ENCODE measurements at places on chromosomes 16 and 17.

DNA sequence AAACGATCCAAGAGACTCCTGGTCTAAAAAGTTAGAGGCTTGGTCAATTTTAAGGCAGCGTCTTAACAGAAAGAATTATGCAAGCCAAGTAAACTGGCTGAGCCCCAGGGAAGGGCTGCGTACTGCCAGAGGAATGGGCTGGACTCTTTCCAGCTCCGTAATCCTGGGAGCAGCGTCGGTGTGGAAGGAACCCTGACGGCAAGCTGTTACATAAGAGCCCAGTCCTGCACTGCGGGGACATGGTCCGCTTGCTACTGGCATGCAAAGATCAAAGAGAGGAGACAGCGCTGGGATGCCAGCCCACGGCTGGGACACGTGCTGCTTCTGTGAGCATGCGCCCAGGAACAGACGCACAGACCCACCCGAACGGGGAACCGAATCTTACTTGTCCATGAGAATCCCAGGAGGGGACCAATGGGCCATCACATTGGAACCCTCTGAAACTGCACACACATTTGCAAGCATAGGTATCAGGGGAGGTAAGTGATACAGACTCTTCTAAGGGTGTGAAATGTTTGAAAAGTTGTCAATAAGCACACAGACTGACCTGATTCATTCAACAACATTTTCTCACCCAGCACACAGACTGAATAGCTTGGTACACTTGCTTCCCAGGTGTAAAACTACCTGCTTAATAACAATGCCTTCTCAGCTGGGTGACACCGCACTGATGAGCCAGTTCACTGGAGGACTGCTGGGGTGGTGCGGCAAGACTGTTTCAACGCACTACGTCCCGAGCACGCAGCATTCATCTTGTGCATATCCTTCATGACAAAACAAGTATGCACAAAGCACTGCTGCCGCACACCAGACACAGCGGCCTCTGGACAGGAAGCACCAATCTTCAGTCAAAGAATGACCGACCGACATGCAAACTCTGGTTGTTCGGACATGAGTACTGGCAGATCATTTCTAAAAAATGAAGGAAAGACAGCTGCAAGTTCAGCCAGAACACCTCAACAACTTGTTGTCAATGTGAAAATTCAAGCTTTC is 94.9 kb downstream of the ANKRD11 start:
- no peaks in the 10 kb centered on the region for H3K27me3 ChIP-seq
- peaks cover 14% of the 10 kb centered on the region for H3K4me1 ChIP-seq
- peaks cover 54% of the 10 kb centered on the region for H3K36me3 ChIP-seq
- H3K27ac ChIP-seq: no peak overlapping the region
- no peak for DNase-seq

DNA sequence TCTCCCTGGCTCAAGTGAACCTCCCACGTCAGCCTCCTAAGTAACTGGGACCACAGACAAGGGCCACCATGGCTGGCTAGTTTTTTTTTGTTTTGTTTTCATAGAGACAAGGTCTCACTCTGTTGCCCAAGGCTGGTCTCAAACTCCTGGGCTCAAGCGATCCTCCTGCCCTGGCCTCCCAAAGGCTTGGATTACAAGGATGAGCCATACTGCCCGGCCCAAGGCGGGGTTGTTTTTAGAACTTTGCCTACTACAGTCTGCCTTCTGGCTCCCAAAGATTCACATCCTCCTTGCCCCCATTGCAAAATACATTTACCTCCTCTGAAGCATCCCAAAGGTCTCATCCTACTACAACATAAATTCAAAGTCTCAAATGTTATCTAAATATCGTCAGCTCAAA is 49.5 kb upstream of the PHOSPHO1 start:
- peaks cover 42% of the 10 kb centered on the region for H3K27me3 ChIP-seq
- DNase-seq: no peak
- no peaks in the 10 kb centered on the region for H3K4me1 ChIP-seq
- H3K27ac ChIP-seq: no peak overlapping the region
- H3K4me3 ChIP-seq: no peak overlapping the region

DNA sequence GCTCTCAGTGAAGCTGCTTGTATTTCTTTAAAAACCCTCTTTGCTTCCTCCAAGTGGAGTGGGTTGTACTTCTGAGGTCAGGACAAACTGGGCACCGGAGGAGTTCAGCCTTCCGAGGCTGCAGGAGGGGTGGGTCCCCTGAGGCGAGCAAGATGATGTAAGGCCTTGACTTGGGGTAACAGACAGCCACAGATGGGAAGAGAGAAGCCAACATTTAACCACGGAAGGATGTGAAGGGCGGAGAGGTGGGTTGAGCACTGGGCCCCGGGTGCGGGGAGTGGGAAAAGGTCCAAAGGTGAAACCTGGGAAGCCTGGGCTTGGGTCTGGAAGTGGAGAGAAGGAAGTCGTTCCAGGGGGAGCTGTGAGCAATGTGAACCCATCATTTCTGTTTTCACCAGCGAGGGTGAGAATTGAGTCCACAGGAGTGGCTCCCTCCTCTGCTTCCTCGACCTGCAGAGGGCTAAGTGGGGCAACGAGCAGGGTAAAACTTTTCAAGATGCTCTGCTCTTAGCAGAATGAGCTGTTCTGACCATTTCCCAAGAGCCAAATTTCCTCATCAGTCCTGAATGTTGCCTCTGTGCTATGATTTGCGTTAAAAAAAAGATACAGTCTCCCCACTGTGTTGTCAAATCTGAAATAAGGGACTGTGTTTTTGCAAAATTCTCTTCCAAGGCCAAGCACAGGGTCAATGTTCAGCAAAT is 137.7 kb upstream of the CRHR1 start:
- H3K27me3 ChIP-seq: peaks cover 57% of the 10 kb centered on the region
- no peak overlapping the region for H3K4me3 ChIP-seq
- DNase-seq: no peak
- H3K4me1 ChIP-seq: no peaks in the 10 kb centered on the region
- H3K27ac ChIP-seq: no peak overlapping the region
- H3K36me3 ChIP-seq: no peaks in the 10 kb centered on the region

DNA sequence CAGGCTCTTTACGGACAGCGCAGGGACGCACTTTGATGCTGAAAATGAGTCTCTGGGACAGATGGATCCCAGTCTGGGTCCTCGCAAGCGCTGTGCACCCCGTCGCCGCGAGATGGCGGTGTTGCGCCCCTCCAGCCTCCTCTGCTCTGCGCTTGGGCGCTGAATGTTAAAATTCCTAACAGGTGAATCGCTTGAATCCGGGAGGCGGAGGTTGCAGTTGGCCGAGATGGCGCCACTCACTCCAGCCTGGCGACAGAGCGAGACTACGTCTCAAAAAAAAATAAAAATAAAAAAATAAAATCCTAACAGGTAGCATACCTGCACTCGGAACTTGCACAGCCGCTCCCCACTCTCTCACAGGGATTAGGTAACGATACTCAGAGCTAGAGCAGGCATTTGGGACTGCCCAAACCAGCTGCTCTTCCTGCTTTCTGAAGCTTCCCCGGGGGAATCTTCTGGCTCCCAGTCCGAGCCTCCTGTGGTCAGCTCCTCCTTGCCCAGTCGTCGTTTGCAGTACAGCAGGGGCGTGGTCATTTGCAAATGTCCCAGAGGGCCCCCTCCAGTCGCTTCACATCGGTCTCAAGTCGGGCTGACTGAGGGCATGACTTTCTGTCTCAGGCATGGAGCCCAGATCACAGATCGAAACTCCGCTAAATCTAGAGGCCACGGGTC is 26.2 kb upstream of the OSGIN1 start:
- no peak overlapping the region for H3K4me3 ChIP-seq
- DNase-seq: peak; percentile 86
- peaks cover 31% of the 10 kb centered on the region for H3K4me1 ChIP-seq
- no peaks in the 10 kb centered on the region for H3K36me3 ChIP-seq

- no peaks in the 10 kb centered on the region for H3K27me3 ChIP-seq
- H3K36me3 ChIP-seq: peaks cover 59% of the 10 kb centered on the region
- no peaks in the 10 kb centered on the region for H3K4me1 ChIP-seq
- no peak overlapping the region for H3K4me3 ChIP-seq
- no peak overlapping the region for H3K27ac ChIP-seq
- DNase-seq: no peak
These were observed 18.2 kb upstream of the QRICH2 start for GRCh38 chr17:76326306-76326705.

DNA sequence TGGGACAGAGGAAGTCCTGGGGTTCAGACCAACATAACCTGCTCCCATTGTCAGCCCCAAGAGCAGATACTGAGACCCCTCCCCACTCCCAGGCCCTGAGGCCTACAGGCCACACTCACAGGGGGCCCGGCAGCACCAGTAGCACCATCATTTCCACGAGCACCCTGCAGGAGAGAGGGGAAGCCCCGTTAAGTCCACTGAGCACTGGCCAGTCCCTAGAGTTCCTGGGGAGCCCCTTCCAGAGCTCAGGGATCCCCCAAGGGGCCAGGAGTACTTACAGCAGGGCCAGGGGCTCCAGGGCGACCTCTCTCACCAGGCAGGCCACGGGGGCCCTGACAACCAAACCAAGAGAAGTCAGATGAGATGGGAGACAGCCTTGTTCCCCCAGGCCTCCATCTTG is 5.4 kb downstream of the COL1A1 start:
- peaks cover 56% of the 10 kb centered on the region for H3K27me3 ChIP-seq
- H3K27ac ChIP-seq: no peak overlapping the region
- H3K36me3 ChIP-seq: no peaks in the 10 kb centered on the region
- DNase-seq: no peak

GRCh38 chr17:68302666-68303065 is 11.4 kb downstream of the ARSG start:
- H3K4me3 ChIP-seq: no peak overlapping the region
- no peak for DNase-seq
- H3K27me3 ChIP-seq: peaks cover 9% of the 10 kb centered on the region
- no peaks in the 10 kb centered on the region for H3K4me1 ChIP-seq
- H3K27ac ChIP-seq: no peak overlapping the region
- H3K36me3 ChIP-seq: no peaks in the 10 kb centered on the region

Measured in K562 (cell line).